Aortic smooth muscle cell (primary cell): ENCODE measurements at places on chromosomes 1 and 21. TPM values are rescaled to one million over a fixed set of nuclear protein-coding genes. Genes with fewer than 3 reads are reported as not detected.

Gene CNTN2
- not detected in 2 replicates for total RNA-seq

Gene FMO4
- 4.0 and 5.0 TPM in 2 replicates for total RNA-seq

Gene KCND3
- total RNA-seq: under 0.01 and 0.26 TPM in 2 replicates

Gene LCE2B
- not detected in 2 replicates for total RNA-seq

Gene SERPINC1
- total RNA-seq: 0.12 and 0.13 TPM in 2 replicates

Gene AK5
- 8.8 and 21.0 TPM in 2 replicates for total RNA-seq

Gene TP73
- total RNA-seq: not detected in 2 replicates

Gene PM20D1
- total RNA-seq: not detected in 2 replicates

Gene CFAP410
- total RNA-seq: 13.4 and 15.6 TPM in 2 replicates

Gene RAB3B
- total RNA-seq: 0.53 and 1.2 TPM in 2 replicates

Gene SPAG17
- total RNA-seq: not detected in 2 replicates

Gene B3GALT5
- under 0.01 TPM in 2 replicates for total RNA-seq

Gene UTS2
- not detected in 2 replicates for total RNA-seq

Gene AVPR1B
- not detected in 2 replicates for total RNA-seq

Gene MPL
- not detected in 2 replicates for total RNA-seq

Gene DCST2
- total RNA-seq: 0.06 TPM in 1 of 2 replicates, not detected in the other

Gene APCS
- not detected in 2 replicates for total RNA-seq

Gene NMNAT2
- 0.44 and 0.66 TPM in 2 replicates for total RNA-seq

Gene C1orf116
- total RNA-seq: under 0.01 TPM in 1 of 2 replicates, not detected in the other

Gene PCBP3
- 0.06 and 0.13 TPM in 2 replicates for total RNA-seq

Gene RNF187
- 69.8 and 81.1 TPM in 2 replicates for total RNA-seq

Gene CFAP107
- not detected in 2 replicates for total RNA-seq

Gene NGF
- total RNA-seq: 7.7 and 12.7 TPM in 2 replicates

Gene GJB3
- total RNA-seq: not detected in 2 replicates

Gene LRIG2
- 10.6 and 10.7 TPM in 2 replicates for total RNA-seq

Gene S100A12
- total RNA-seq: not detected in 2 replicates
